Fibroblast of skin of scalp (primary cell): ENCODE measurements at places on chromosomes 2 and 18.

GRCh38 chr18:26722565-26722931 lies 143.0 kb downstream of the AQP4 start:
- no peak for DNase-seq

DNA sequence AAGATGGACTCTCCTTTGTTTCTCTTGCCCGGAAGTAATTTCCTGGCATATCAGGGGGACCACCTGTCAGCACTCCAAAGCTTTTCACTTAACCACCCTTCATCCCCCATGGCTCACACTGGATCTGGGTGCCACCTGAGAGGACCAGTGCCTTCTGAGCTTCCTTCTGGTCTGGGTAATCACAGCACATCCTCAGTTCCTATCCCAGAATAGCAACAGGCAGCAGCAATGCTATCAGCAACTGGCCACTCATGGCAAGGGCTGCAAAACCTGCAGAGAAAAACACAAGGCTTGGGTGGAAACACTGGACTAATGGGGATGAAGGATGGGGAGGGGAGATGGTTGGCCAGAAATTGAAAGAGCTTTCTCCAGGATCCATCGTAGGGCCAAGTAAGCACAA lies 59.9 kb upstream of the STPG4 start:
- no peak for DNase-seq

- DNase-seq: no peak
Measured at GRCh38 chr2:109597283-109597682, 16.5 kb downstream of the SEPTIN10 start.

- DNase-seq: no peak
Measured at GRCh38 chr2:30371028-30371689, 75.9 kb upstream of the LCLAT1 start.

DNA sequence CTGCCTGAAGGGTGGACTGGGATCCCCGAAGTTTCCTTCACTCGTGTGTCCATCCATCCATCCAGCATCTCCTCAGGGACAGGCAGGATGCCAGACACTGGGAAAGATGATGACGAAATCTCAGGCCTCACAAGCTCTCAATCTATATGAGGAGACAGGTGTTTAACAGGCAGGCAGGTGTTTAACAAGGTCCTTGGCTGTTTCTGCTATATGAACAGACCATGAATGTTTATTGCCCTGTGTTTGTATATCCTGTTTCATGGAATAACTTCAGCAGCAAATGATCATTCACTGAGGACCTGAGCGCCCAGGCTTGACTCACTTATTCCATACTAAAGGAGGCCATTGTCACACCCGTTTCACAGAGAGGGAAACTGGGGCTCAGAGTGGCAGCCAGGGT lies 685.8 kb upstream of the HS6ST1 start:
- no peak for DNase-seq

DNA sequence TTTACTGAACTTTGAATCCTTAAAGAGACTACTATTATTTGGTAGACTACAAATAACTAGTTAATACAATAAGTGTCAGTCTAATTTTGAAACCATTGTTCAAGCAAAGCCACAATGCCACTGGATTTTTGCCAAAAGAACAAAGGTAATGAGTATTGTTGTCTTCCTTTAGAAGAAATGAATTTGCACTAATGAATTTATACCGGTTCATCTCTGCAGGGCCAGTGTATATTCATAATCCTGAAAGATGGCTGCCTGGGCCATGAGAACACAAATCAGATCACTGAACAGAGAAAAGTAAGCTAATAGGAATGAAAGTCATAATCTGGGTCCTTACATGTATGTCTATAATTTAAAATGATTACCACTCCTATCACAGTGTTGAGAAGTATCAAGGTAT lies 31.2 kb downstream of the GCFC2 start:
- DNase-seq: no peak
